Activated CD8-positive, alpha-beta memory T cell treated with anti-CD3 and anti-CD28 coated beads for 36 hours (primary cell): ENCODE measurements at places on chromosomes 7 and 10. TPM values are rescaled to one million over a fixed set of nuclear protein-coding genes. Genes with fewer than 3 reads are reported as not detected.

Gene TEX47
- total RNA-seq: not detected

Gene DGKI
- total RNA-seq: 2.0 TPM

Gene FAM221A
- total RNA-seq: 7.1 TPM

Gene LRRD1
- not detected for total RNA-seq

Gene FBXO24
- 0.36 TPM for total RNA-seq

Gene GNG11
- not detected for total RNA-seq

Gene CYP2W1
- not detected for total RNA-seq

Gene PITX3
- not detected for total RNA-seq

Gene BUD31
- total RNA-seq: 173 TPM

Gene SPDYE9
- total RNA-seq: not detected

Gene FZD8
- 0.78 TPM for total RNA-seq

Gene LBX1
- not detected for total RNA-seq

Gene RBAK
- 10.2 TPM for total RNA-seq

Gene CAV1
- total RNA-seq: 1.9 TPM

Gene LRRC17
- total RNA-seq: not detected

Gene USP6NL
- 2.7 TPM for total RNA-seq

Gene AKR1C3
- not detected for total RNA-seq

Gene DNAJC12
- 31.8 TPM for total RNA-seq
